ENCODE measurements at places on chromosomes 2 and 18.
A peak's percentile ranks its signal among the peaks of the same experiment; 100 is the strongest.

GRCh38 chr2:9844036-9844483, 786 bp downstream of the TAF1B start:
- DNase-seq, result no peak

GRCh38 chr18:9647496-9648323, 33.4 kb upstream of the PPP4R1 start:
- no peak for DNase-seq

GRCh38 chr2:174503161-174503809, 16.5 kb upstream of the GPR155 start:
- DNase-seq, result no peak

- no peak for DNase-seq
These were observed 6.6 kb downstream of the ATOH8 start for GRCh38 chr2:85760371-85760770.

- DNase-seq, result no peak
These were observed 233.7 kb downstream of the LOXHD1 start for GRCh38 chr18:46423226-46423805.

GRCh38 chr2:150803689-150804398, 316.4 kb upstream of the RND3 start:
- no peak for DNase-seq

DNA sequence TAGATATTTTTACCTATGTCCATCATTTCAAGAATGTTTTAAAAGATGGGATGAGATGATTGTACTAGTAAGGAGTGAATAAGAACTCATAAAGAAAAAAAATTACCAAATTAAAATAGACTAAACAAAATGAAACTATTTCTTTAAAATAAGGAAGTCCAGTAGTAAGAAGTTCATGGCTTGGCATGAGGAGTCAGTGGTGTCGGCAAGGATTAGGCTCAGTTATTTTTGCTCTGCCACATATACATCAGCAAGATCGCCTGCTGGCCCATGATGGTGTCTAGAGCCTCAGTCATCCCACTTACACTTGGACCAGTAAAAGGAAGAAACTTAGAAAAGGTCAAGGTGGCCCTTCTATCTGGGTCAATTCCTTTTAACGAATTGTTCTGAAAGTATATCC, 300.9 kb upstream of the SLC8A1 start:
- DNase-seq, result no peak

GRCh38 chr2:139031722-139032121, 251.5 kb upstream of the NXPH2 start:
- no peak for DNase-seq

DNA sequence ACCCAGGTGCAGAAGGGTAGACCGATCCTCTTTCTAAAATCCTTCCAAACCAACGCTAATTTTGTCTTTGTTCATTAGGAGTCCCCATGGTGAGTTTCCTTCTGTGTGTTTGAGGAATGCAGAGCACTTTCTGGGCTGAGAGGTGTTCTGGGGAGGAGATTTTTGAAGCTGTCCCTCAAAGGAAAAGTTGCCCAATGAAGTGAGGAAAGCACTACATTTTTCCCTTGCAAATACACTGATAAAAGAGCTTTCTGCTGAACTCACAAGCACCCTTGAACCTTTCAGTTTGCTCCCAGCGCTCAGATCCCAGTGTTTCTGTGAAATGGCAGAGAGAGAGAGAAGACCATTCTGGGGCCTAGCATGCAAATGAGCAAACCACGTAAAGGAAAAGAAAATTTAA, 299.6 kb upstream of the FANCL start:
- DNase-seq, result no peak

- DNase-seq, result no peak
These were observed 46.6 kb upstream of the EHBP1 start for GRCh38 chr2:62658891-62659290.

GRCh38 chr2:43444989-43445645, 150.7 kb downstream of the THADA start:
- DNase-seq, result no peak

DNA sequence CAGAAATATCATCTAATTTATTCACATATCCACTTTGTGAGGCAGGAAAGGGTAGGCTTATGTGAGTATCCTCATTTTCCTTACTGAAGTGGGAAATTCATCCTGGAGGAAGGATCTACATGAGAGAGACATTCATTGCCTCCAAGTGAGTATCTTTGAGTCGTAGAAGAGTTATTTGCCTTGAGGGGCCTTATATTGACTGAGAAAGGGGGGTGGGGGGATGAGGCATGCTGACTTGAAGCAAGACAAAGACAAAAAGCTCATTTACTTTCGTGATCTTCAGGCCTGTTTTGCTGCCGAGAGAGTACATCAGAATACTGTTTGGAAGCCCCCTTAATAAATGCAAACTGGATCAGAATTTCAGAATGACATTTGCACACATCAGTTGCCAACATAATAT, 17.6 kb upstream of the NEDD4L start:
- no peak for DNase-seq

DNA sequence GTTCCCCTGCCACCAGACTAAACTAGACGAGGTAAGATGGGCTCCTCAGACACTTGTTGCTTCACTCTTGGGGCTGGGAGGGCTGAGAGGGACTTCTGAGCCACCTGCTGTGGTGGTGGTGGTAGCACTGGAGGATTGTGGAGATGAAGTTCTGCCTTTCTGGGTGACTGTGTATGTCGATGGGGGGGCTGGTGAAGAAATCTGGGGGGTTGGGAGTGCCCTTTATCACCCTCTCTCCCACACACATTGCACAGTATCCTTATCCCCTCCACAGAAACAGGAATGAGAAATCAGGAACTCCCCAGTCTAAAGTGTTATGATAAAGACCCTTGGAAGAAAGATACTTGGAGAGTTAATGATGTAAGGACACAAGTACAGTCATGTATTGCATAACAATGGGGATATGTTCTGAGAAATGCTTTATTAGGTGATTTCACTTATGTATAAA, 38.5 kb downstream of the HK2 start:
- no peak for DNase-seq

DNA sequence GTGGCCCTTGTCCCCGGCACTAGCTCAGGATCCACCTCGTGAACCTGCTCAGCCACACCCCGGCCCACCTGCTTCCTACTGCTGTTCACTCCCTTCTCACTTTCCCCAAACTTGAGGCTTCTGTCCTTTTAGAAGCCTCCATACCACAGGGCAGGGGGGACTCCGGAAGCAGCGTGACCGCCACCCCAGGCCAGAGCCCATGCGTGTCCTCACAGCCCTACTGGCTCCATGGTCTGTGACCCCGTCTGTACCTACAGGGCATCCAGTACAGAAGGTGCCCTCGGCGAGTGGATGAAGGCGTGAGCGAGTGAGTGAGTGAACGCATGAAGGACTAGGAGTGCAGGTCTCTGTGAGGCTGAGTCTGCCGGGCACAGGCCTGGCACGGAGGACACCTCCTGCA, 253.2 kb downstream of the TWIST2 start:
- DNase-seq, result no peak

- no peak for DNase-seq
These were observed 42.2 kb upstream of the RTN4 start for GRCh38 chr2:55092439-55092838.

DNA sequence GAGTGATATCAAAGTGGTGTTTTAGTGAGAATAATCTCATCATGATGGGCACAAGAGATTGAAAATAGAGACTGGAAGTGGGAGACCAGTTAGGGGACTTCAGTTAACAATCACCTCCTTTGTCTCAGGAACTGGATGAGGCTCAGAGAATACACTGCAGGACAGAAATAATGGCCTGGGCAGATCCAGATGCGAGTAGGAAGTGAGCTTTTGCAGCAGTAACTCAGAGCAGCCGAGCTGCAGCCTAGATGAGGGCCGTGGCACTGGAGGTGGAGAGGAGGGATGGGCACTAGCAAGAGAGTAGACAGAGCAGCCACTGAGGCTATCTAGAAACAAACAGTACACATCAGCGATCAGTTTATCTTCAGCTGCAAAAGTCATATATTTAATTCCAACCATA, 48.6 kb downstream of the CYB5A start:
- DNase-seq, result no peak

DNA sequence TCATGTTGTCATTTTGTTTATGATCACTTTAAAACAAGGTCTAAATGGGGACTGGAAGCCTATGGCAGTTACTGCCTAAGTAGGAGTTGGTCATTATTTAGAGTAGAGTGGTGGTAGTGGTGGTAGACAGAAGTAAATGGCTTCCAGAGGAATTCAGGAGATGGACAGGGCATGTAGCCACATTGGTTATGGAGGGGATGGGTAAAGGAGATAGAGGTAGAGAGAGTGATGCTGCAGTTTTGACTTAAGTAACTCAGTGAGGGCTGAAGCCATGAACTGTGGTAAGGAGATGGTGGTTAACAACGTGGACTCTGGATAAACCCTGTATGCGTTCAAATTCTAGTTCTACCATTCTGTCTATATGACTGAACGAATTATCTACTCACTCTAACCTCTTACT, 61.6 kb upstream of the NOSTRIN start:
- DNase-seq, result no peak

- no peak for DNase-seq
These were observed 46.6 kb upstream of the TCF4 start for GRCh38 chr18:55634545-55634944.

DNA sequence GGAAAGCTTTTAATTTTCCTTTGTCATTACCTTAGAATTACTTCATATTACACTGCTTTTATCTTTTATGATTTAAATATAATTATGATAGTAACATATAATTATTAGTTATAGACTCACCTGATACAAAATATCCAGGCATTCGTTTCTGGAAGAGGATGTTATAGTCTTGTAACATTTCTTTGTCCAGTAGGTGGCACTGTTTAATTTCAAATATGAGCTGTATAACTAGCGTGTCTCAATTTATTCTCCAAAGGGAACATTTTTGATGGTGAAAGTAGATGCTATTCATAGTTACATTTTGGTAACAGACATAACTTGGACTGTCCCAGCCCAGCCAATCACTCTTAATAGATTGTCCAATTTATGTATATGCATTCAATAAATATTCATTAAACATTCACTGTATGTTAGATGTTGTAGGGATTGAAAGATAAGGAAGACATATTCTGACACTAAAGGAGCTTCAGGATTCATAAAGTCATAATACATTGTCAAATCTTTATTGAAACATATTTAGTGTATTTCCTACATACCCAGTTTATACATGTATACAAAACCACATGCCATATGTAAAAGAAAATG, 19.2 kb downstream of the DAW1 start:
- no peak for DNase-seq

GRCh38 chr2:128376241-128377041, 57.8 kb upstream of the HS6ST1 start:
- DNase-seq, result no peak

GRCh38 chr2:85439025-85439472, 20.5 kb downstream of the SH2D6 start:
- no peak for DNase-seq

DNA sequence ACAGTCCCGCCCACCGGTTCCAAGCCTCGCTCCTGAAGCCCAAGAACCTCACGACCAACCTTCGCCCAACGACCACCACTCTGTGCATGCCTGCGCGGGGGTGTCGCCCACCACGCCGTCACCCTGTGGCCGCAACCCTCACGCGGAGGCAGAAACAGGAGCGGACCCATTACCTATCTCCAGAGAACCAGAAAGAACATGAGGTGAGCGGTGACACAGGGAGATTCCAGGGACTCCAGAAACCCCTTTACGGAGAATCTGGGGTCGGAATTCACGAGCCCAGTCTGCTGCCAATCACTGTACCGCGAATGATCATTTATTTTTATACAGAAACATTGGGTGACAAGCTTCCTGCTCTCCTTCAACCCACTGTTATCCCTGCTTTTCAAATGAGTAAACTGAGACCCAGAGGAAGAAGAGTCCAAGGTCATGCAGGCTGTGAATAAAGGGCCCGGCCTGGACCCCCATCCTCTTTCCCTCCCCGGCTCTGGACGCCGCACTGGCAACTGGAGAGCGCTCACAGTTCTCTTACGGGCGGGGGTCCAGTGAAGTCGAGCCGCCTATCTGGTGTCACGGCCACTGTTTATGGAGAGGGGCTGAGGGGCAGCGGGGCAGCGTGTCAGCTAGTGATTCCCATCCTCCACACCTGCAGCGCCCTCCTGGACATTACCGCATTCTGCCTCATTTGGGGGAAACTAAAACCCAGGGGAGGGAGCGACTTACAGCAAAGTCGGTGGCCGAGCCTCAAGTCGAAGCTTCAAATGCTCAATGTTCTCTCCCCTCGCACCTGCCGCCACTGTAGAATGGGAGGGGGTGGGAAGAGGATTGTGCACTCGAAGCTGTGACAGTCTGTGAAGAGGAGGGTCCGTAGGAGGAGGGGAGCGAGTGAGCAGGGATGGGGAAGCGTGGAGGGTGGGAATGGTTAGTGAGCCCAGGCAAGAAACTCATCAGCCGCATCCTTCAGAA, 723 bp upstream of the SLC30A3 start:
- DNase-seq, result no peak

- no peak for DNase-seq
These were observed 37.0 kb upstream of the NT5DC4 start for GRCh38 chr2:112683550-112684414.

- DNase-seq, result no peak
These were observed 31.0 kb downstream of the RALB start for GRCh38 chr2:120283649-120284048.

GRCh38 chr18:78786776-78787175, 192.8 kb upstream of the SALL3 start:
- peak; percentile 39 for DNase-seq

DNA sequence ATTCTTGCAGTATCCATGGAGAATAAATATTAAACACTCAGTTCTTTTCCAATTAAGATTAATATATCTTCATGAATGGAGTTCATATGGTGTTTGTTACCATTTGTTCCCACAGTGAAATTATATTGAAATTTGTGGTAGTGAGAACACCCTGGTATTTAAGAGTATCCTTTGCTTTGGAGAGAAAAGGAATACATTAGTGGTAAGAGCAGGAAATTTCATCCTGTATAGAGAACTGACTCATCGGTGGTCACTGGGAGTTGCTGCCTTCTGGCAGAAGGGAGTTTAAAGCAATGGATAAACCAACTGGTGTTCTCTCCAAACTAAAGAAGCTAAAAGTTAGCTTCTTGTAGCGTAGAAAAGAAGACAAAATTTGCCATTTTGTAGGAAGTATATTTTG, 107.3 kb downstream of the MYO1B start:
- DNase-seq, result no peak

DNA sequence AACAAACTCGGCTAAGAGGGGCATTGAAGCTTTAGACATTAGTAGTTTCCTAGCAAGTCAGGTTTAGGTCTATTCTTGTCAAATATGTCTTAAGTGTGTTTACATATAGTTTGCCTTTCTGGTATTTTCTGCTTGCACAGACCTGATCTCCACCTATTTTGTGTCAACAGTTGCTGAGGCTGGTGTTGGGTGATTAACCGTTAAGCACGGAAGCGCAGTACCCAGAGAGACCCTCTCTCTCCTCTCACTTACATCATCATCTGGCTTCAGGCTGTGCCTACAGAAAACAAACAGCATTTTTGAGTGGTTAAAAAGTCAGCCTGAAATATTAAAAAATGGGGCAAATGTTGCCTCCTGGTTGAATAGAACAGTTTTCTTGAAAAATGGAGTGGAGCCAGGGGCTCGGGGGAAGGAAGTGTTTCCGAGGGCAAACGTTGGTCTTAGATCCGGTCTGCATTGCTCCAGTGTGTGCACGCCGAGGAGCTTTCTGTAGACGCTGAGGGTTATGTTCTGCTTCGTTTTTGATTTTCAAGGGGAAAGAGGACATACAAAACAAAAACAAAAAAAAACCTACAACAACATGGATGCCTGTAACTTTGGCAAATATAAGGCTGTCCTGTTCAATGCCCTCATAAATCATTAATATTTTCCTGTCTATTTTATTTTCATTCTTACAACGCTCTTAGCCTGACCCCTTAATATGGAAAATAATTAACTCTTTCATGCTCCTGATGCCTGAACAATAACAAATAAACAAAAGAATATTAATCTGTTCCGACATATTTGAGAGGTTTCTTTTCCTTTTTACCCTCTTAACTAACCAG, 120.8 kb downstream of the MEIS1 start:
- DNase-seq, result no peak
